ENCODE measurements at places on chromosomes 2 and 18.

GRCh38 chr18:78792736-78793135 lies 186.9 kb upstream of the SALL3 start:
- DNase-seq, result no peak

DNA sequence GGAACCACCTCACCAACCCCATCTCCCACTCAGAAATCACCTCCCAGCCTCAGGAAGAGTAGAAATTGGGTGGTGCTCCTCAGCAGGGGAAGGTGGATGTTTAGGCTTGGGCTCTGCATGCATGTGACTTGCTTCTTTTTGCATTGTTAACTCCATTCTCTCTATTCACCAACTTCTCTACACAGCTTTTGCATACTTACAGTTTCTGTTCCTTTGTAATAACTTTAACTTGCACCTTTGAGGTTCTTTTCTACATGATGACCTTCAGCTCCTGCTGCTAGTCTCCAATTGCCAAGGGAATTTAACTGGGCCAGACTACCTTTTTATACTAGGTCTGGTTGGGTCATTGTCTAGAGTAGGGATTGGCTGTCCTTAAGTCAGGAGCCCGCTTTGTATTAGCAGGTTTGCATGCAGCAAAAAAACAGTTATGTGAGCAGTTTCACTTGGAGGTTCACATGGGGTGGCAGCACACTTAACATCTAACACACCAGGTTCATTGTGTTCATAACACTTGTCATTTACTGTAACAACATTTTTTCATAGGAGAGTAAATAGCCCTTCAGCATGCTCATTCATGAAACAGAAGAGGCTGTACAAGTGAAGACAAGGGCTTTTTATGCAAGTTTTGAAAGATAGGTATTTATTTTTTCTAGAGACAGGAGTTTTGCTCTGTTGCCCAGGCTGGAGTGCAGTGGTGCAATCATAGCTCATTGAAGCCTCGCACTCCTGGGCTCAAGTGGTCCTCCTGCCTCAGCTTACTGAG lies 12.0 kb downstream of the MRPL35 start:
- DNase-seq, result no peak

GRCh38 chr2:182921234-182921633 lies 54.8 kb upstream of the FRZB start:
- no peak for DNase-seq

DNA sequence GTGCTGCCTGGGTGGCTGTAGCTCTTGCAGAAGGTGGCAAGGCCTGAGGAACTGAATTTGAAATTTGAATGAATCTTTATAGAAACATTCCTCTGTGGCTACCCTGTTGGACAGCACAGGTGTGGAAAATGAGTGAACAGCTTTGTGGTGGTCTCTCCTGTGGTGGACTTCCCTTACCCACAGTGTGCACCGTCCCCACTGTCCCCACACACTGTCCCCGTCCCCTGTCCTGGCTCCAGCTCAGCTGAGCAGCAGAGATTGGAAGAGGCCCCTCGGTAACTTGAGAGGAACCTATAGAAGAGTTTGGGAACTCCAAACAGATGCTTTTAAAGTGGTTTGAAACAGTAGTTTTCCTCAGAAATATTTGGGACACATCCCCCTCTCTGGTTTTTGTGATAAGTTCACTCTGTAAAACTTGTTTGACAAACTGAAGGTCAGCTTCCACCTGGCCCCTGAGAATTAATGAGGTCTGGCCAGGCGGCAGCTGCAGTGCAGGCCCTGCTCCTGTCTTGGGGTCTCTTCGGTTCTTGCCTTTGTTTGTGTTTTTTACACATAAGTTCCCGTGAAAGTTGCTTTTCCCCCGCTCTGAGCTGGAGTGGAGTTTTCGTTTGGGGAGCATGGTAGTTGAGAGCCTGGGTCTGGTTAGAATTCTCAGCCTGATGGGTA lies 63.2 kb downstream of the ASAP2 start:
- DNase-seq, result no peak

DNA sequence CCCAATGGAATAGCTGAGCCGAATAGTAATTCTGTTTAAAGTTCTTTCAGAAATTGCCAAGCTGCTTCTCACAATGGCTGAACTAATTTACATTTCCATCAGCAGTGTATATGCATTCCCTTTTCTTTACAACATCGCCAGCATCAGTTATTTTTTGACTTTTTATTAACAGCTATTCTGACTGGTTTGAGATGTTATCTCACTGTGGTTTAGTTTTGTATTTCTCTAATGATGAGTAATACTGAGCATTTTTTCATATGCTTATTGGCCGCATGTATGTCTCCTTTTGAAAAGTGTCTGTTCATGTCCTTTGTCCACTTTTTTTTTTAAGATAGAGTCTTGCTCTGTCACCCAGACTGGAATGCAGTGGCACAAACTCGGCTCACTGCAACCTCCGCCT lies 100.7 kb downstream of the C2orf74 start:
- no peak for DNase-seq

- DNase-seq, result no peak
Measured at GRCh38 chr2:170098626-170099312, 79.2 kb upstream of the MYO3B start.

DNA sequence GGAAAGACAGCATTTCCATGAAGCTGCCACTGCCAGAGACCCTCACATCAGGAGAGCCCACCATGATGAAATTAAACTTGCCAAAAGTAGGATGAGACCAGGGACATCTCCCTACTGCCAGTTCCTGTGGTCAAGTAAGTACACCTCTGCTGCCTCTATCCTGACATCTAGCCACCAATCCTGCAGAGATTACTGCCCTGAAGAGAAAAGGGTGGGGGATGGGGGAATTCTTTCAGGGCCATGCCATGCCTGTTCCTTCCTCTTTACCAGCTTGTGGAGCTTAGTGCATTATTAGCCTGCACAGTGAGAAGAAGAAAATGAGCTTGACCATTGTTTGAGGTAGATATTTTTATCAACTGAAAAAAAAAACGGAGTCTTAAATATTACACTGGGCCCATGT lies 397.2 kb upstream of the CDH2 start:
- DNase-seq, result peak; percentile 13

DNA sequence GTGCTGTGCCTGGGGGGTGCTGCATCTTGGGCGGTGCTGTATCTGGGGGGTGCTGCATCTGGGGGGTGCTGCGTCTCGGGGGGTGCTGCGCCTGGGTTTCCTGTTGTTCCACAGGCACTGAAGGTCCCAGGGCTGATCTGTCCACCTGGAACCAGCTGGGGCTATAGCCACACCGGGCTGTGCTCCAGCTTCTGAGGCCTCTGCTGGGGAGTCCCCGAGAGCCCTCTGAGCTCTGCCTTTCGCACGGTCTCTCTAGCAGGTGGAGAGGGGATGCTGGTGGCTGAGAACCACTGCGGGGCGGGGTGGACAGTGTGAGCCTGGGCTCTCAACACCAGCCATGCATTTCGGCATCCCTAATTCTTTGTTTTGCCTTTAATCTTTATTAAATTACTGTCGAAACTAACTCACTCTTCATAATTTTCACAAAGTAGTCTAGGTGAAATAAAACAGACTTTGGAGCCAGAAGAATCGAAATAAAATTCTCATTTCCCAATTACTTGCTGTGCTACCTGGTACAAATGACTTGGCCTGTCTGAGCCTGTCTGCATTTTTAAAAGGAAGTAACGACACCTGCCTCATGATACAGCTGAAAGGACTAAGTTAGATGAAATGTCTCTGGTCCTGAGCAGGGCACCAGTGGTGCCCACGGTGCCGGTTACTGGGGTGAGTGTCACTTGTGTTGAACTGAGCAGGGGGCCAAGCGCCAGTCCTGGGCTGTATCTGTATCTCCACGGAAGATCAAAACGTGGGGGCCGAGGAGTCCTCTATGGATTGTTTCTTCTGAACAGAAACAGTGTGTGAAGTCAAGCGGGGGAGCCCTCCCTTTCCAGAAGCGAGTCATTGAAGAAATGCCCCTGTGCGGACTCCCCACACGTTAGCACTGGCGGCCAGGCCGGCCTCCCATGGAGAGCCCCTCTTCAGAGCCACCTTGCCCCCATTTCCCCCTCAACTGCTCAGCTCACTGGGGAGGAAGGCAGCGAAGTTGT lies 142.0 kb downstream of the ASB1 start:
- no peak for DNase-seq

DNA sequence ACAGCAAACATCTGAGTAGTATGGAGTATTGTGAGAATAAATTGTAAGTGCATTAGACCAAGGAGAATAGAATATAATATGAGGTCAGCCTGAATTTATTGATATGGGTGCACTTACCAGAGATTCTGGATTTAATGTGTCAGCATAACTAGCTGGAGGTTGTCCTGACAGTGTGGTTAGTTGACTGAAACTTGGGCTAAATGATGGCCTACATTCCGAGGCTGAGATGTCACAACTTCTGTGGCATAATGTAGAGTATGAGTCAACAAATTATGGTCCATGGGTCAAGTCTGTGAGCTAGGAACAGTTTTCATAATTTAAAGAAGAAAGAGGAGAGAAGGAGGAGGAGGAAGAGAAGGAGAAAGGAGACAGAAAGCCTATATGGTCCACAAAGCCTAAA lies 127.6 kb downstream of the QPCT start:
- no peak for DNase-seq

DNA sequence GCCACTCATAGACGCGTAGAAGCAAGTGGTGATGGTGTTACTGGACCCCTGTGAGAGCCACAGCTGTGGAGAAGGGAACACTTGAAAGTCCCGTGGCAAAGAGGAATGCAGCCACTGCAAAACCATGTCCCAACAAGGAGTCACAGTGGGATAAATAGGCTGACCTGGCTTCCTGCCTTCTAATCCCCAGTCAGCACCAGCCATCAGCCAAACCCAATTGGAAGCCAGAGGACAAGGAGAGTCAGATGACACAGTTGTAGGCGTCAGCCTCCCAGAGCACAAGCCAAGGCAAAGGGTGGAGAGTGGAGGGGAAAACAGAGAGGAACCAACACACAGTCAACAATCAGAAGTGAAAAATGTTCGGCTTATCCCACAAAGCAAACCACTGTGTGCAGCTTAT lies 5.5 kb upstream of the CYBRD1 start:
- no peak for DNase-seq

GRCh38 chr2:11159574-11160170 lies 4.4 kb downstream of the SLC66A3 start:
- no peak for DNase-seq

DNA sequence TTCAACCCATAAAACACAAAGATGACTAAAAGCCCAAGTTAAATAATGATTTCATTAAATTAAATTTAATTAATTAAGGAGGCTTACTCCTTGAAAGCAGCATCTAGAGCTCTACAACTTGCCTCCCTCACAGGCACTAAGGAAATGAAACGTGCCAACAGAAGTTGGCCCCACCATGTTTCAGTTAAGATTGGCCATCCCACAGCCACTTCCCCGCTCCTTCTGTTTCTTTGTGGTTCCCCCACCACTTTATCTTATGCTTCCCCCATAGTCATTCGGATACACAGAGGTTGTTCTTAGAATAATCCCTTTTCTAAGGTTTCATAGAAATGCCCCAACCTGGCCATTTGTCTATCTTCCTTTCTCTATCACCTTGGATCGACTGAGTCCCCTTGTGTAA lies 101.6 kb upstream of the RIOK3 start:
- no peak for DNase-seq

DNA sequence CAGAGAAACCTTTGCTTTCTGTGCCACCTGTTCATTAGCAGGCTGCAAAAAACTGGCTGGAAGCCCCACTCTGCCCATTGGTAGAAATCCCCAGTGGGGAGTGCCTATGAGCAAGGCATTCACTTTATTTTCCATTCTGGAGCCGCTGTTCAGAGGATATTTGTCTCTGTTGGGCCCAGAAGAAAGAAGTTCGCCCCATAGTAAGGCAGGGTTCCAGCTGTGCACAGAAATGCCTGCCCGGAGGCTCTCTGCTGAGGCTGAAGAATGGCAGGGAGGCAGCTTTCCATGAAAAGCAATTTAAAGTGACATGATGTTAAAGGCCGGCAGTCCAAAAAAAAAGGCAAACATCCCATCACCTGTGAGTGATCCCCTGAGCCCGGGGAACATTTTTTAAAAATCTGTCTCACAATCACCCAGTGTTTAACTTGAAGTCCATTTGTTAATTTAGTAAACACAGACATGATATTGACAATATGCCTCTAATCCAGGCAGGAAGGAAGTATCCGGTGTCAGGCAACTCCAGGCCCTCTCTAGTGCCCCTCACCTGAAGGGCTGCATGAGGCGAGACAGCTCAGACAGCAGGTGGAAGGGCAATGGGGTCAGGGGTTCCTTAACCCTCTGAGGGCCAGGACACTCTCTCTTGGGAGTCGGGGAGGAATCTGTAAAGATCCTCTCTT lies 265.1 kb upstream of the SIX2 start:
- DNase-seq, result peak; percentile 81

GRCh38 chr2:82795446-82795845 lies 1663.6 kb downstream of the SUCLG1 start:
- DNase-seq, result no peak

- no peak for DNase-seq
Measured at GRCh38 chr2:143121079-143121478, 8.1 kb upstream of the ARHGAP15 start.

GRCh38 chr18:24306201-24306600 lies 91.4 kb downstream of the OSBPL1A start:
- DNase-seq, result no peak

GRCh38 chr2:134148843-134149472 lies 104.9 kb upstream of the MGAT5 start:
- DNase-seq, result no peak

DNA sequence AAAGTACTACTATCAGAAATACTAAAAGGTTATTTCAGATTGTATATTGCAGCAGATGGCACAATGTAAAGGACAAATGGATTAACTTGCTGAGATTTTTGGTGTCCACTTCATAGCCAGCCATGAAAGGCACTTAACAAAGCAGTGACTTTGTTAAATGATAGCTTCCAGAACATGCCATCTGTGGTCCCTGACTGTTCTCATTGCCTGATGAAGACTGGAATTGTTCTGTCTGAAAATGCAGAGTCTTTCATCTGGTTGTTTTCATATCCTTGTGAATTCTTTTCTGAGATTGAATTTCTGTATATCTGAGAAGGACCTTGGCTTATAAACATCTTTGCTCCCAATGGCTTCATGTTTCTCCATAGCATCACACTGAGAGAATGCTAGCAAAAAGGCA lies 44.4 kb upstream of the LRRTM1 start:
- no peak for DNase-seq

GRCh38 chr18:56248610-56249235 lies 389.7 kb downstream of the TXNL1 start:
- DNase-seq, result no peak

DNA sequence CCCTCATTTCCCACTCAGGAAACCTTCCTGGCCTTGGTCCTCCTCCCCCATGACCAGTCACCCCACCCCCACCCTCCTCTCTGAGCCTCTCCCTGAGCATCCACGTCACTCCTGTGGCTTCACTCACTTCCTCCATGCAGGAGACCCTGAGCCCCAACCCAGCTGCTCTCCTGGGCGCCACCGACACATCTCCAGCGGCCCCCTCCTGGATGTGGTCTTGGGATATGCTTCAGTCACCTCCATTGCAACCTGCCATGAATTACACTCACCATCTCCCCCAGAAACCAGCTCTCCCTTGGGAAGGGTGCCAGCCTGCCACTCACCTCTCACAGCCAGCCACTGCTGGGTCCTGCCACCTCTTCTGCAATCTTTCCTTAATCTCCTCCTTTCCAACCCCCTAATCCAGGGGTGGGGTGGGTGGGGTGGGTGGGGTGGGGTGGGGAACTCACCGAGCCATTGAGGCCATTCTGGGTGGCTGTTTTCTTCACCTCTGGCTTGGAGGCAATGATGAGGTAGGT lies 44.8 kb downstream of the CENPO start:
- no peak for DNase-seq
